ENCODE measurements at places on chromosomes 4 and X.

- H3K27me3 ChIP-seq: no peaks in the 10 kb centered on the region
- H3K36me3 ChIP-seq: no peaks in the 10 kb centered on the region
- no peaks in the 10 kb centered on the region for H3K4me1 ChIP-seq
- no peak overlapping the region for H3K4me3 ChIP-seq
- no peak for DNase-seq
- H3K27ac ChIP-seq: no peak overlapping the region
Observed at GRCh38 chrX:64428371-64428770, 33.1 kb upstream of the MTMR8 start.

DNA sequence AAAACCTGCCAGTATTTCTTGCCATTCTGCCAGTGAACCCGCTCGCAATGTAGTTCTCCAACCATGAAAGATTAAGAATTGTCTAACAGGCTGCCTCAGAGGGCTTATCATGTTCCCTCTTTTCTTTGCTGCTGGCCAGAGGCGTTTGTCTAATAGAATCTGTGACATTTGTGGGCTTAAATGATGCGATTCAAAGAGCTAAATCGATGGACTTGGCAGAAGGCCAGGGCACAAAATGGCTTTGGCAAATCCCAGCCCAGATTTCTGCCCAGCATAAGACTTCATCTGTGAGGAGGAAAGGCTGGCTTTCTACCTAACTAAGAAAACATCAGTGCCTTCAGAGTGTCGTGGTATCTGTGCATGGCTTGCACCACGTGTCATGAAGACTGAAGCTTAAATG is 79.9 kb downstream of the TRPC5OS start:
- no peak for DNase-seq
- H3K4me1 ChIP-seq: no peaks in the 10 kb centered on the region
- H3K4me3 ChIP-seq: no peak overlapping the region
- H3K27me3 ChIP-seq: peaks cover 40% of the 10 kb centered on the region
- no peak overlapping the region for H3K27ac ChIP-seq

- H3K4me1 ChIP-seq: no peaks in the 10 kb centered on the region
- H3K36me3 ChIP-seq: no peaks in the 10 kb centered on the region
- H3K27me3 ChIP-seq: no peaks in the 10 kb centered on the region
Observed at GRCh38 chr4:111546881-111547280, 598.4 kb upstream of the FAM241A start.

DNA sequence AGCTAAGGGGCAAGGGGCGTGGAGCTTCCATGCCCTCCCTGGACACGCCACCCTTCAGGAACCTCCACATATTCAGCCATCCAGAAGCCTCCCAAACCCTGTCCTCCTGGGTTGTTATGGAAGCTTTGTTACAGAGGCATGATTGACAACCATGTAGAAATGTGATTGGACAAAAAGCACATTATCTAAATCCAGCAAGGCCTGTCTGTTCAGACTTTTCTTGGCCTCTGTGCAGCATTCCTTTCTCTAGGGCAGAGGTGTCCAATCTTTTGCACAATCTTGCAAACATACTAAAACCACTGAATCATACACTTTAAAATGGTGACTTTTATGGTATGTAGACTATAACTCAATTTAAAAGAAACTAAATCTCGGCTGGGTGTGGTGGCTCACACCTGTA is 12.7 kb downstream of the STEEP1 start:
- no peak overlapping the region for H3K27ac ChIP-seq
- no peak overlapping the region for H3K4me3 ChIP-seq
- no peaks in the 10 kb centered on the region for H3K36me3 ChIP-seq
- H3K27me3 ChIP-seq: no peaks in the 10 kb centered on the region
- H3K4me1 ChIP-seq: no peaks in the 10 kb centered on the region

- no peaks in the 10 kb centered on the region for H3K27me3 ChIP-seq
- no peaks in the 10 kb centered on the region for H3K36me3 ChIP-seq
- no peak for DNase-seq
- no peak overlapping the region for H3K4me3 ChIP-seq
Observed at GRCh38 chrX:66110112-66110511, 53.9 kb upstream of the HEPH start.

DNA sequence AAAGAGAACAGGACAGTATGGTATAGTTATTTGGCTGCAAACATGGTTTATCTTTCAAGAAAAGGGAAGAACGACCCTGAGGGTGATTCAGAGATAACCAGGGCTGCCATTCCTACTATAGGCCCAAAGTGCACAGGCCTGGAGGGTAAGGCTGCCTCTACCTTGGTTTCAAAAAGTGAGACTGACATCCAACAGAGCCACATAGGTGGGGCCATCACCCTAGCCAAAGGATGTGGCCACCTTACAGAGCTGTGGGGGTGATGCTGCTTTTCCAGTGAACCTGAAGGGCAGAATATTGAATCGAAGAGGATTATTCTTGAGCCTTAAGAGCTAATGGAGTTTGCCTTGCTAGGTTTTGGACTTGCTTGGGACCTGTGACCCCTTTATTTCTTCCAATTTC is 15.7 kb downstream of the SH2D1A start:
- H3K27ac ChIP-seq: no peak overlapping the region
- no peak for DNase-seq
- H3K4me1 ChIP-seq: no peaks in the 10 kb centered on the region
- no peaks in the 10 kb centered on the region for H3K36me3 ChIP-seq

Measured in breast epithelium (tissue), 4 donors.